Stimulated activated CD8-positive, alpha-beta memory T cell treated with anti-CD3 and anti-CD28 coated beads, Interleukin-4, amount 100 ng/mL, for 1 hour (primary cell): ENCODE measurements at places on chromosomes 6 and 20.

DNA sequence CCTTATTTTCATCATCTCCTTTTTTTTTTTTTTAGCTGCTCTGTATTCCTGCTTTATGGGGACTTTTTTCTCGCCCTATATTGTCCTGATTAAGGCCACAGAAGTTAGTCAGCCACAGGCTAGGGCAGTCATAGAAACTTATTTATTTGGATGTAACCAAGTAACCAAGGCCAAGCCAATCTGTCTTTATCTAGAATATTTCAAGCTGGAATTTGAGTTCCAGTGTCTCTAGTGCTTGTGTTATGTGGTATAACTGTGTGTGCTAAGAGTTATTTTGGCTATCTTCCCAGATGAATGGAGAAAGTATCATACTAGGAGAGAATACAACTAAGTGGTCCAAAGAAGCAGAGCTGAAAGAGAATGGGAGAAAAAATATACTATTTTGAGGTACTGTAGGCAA lies 751.5 kb downstream of the CBLN4 start:
- DNase-seq, result no peak

DNA sequence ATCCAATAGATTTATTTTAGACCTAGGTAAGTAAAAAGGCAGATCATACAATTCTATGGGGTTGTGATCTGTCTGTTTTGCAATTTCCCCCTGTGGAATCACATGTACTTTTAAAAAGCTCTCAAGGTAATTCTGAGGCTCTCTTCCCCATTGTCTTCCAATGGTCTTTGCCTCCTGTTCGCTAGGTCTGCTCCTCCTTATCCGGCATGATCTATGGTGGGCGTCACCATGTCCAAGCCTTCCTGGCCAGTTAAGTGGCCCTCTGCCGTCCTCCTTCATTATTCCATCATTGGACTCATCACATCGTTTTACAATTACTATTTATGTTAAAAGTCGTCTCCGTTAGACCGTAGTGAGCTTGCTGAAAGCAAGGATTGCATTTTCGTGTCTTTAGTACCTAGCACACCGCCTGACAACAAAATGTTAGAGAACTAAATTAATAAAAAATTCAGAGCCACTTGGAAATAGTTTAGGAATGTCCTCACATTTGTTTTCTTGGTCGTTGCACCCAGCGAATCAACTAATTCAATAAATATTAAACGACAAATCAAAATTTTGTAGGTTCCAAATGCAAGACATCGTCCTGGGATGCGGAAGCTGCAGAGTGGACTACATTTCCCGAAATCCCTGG lies 2.2 kb upstream of the STXBP5 start:
- no peak for DNase-seq

GRCh38 chr6:3063733-3064700 lies 4.3 kb upstream of the RIPK1 start:
- DNase-seq, result peak; percentile 86

GRCh38 chr6:6661684-6662083 lies 73.2 kb downstream of the LY86 start:
- no peak for DNase-seq

GRCh38 chr6:144152334-144152900 lies 2.1 kb downstream of the STX11 start:
- no peak for DNase-seq

- no peak for DNase-seq
These were observed 1.2 kb downstream of the IRF4 start for GRCh38 chr6:392441-393390.

- DNase-seq, result no peak
These were observed 262.4 kb upstream of the MARCKS start for GRCh38 chr6:113594726-113595125.

GRCh38 chr6:97029552-97029951 lies 105.0 kb downstream of the KLHL32 start:
- no peak for DNase-seq

DNA sequence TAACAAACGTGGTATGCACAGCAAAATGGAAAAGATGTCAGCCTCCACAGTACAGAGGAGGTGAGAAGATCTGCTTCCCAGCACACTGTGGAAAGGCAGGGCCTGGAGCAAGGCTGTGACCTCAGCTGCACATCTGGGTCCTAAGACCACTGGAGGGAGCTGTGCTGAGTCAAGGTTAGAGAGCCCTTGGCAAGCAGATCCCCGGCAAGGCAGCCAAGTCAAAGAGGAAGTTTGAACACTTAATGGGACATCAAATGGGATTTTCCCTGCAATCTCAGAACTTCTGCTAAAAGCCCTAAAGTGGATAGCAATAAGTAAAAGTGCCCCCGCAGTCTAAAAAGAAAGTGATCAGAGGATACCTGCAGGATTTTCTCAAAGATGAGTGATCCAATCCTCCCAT lies 39.5 kb downstream of the UNC5CL start:
- DNase-seq, result no peak

DNA sequence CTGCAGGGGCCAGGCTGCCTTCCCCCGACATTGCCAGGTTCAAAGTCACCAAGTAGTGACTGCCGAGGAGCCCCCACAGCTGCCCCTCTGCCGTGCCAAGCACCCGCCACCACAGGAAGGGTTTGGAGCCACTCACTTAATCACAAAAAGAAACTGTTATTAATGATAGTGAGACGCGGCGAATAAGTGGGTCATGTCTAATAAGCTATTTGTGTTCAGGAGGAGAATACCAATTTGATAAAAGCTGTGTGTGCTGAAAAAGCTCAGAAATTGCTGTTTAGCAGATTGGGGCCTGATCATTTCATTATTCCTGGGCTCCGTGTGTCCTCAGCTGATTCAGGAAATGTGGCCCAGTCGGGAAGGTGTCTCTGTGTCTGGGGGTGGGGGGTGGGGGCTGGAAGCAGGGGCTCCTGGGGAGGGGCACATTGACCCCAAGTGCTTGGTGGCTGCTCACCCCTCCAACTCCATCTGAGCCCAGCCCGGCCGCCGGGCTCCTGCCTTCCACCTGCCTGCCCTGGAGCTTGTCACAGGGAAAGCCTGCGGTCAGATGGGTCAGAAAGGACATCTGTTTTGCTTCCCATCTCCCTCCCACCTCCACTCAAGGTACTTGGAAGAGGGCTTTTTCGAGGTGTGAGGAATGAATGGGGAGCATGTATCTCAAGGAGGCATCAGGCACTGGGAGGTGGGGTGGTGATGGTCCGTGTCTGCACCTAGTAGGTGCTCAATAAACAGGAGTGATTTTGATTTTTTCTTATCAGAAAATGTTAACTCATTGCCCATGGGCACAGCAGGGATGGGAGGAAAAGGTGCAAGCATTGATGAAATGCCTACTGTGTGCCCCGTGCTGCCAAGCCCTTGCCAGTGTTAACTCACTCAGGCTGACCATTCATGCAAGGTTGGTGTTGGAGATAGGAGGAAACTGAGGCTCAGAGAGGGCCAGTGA lies 3.0 kb downstream of the VSTM2L start:
- DNase-seq, result no peak

DNA sequence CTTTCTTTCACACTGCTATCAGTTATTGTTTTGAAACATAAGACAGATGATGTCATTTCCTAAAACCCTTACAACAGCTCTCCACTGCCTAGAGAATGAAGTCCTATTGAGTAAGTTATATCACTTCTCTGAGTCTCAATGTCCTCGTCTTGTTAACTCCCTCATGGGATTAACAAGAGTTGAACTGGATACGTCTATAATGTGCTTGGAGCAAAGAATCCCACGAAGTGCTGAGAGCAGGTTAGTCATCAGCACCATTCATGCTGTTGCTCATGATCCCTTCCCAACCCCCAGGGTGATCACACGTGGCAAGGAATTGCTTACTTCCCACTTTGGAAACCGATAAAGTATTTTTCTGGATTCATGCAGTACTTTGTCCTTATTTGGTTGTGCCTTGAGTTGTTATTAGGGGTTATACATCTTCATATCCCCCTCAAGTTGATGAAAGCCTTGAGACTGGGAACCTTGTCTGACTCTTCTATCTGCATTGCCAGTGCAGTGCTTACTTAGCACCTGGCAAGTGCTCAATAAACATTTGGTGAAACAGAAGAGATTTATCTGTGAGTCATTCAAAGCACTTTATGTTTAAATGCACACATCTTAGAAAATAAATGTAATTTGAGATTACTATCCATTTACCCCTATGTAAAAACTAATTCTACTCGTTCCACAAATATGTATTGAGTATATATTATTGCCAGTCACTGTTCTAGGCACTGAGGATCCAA lies 487.5 kb downstream of the EPM2A start:
- DNase-seq, result no peak

DNA sequence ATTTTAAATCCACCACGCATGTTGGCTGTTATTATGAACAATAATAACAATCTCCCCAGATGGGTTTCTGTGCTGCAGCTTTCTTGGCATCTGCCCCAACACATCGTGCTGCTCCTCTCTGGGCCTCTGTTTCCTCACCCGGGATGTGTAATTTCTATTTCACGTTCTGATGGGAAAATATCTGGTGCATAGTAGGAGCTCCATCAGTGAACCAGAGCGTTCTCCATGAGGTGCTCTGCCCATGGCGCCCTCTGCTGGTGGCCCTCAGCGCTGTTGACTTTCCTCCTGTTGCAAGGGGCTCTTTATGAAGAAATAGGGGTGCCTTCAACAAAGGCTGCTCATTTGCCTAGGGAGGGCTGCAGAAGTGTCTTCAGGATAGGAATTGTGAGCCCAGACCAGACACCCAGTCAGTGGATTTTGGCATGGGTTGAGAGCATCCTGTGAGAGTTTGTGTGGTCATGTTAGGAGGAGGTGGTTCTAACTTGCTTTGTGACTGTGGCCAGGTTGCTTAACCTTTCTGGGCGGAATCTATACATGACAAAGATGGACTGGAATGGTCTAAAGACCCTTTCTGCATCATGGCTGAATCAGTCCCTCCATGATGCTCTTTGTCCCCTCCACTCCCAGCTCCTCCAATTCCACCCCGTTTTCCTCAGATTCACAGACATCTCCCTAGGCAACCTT lies 8.1 kb downstream of the SCRT2 start:
- peak; percentile 38 for DNase-seq

DNA sequence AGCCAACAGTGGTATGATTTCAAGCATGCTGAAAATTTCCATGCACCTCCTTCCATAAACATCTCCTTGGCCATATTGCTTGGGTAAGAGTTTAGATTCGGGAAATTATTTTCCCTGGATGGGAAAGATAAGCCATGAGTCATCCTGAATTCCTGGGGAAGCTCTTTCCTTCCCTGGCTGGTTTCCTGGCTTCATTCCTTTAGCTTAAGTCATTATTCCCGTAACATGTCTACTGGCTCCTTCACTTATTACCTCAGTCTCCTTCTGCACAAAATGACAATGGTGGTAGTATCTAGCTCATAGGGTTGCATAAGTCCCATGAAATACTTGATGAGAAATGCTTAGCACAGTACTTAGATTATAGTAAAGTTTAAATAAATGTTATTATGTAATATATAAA lies 27.6 kb downstream of the TINAG start:
- DNase-seq, result no peak

DNA sequence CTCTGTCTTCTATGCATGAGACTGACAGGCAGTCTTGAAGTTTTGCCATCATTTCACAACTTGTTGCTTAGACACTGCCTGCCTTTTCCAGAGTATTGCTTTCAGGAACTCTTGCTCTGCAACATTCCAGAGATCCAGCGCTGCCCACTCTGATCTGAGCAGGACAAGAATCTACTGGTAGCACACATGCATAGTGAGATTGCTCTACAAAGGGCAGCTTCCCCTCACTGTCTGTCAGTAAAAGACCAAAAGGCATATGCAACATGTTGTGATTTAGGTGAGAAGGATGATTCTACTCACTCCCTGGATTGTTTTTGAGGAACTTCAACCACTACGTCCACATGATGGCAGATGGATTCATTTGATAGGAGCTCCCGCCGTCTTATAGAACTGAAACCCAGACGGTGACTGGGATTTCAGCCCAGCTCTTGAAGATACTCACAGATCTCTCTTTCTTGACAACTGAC lies 259.1 kb downstream of the ARID1B start:
- DNase-seq, result no peak

- no peak for DNase-seq
These were observed 855 bp downstream of the BYSL start for GRCh38 chr6:41922154-41922553.

GRCh38 chr20:33689973-33690372 lies 3.8 kb upstream of the E2F1 start:
- DNase-seq, result no peak
